ENCODE measurements at places on chromosomes 3 and 15.

DNA sequence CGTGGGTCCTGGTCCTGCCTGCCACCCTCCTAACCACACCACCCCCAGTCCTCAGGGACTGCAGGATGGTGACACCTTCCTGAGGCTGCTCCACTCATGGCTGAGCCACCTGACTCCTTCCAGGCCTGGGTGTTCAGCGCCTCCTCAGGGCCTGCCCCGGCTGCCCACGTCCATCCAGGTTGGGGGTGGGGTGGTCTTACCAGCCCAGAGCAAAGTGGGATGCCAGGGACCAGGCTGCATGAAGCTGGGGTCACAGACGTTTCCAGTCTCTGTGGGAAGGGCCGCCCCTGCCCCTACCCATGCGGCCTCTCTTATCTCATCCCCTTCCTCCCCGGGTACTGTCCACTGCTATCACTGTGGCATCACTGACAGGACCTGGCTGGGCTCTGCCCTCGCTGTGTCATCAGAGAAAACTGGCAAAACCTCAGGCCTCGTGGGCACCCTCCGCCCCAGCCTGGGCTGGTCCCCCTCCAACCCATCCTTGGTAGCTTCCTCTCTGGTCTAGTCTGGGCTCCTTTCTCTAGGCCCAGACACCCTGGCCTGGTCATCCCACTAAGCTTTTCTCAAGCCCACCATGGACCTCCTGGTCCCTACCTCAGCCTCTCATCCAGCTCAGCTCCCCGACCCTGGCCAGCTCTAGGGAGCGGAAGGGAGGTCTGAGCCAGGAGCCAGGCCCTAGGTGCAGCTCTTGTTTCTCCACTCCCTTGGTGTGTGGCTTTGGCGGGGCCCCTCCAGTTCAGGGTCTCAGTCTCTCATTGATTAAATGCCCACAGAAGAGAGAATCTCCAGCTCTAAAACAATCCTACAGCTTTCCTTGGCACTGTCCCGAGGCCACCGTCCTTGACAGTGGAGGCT lies 32.9 kb downstream of the WNT7A start:
- DNase-seq: no peak

- no peak for DNase-seq
Measured at GRCh38 chr3:113039546-113039945, 48.8 kb downstream of the GTPBP8 start.

DNA sequence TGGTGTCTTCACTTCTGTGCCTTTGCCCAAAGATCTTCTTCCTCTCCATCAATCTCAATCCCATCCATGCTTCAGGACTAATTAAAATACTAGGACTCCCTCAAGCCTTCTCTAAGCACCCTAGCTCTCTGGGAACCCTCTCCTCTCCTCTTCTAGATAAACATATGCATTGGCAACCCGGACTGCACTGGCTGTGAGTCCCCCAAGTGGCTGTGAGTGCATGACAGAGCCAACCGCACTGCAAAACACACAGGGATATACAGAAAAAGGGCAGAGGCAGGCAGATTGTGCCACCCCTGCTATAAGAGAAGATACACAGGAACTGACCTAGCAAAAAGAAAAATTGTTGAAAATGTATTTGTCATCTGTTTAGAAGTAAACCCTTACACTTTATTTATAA lies 457.1 kb downstream of the MFSD1 start:
- DNase-seq: no peak

GRCh38 chr3:17573396-17573795 lies 169.0 kb downstream of the TBC1D5 start:
- DNase-seq: no peak

DNA sequence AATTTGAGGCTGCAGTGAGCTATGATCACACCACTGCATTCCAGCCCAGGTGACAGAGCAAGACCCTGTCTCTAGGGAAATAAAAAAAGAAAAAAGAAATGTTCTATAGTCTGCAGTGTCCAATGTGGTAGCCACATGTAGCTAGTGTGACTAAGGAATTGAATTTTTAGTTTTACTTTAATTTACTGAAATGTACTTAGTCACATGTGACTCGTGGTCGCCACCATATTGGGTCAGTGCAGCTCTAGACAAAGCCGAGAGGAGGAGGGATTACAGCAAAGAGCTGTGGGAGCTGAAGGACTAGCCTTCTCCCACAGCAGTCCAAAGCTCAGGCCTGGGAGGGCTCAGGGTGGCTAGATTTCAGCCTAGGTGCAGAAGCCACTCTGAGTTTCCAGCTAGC lies 65.9 kb upstream of the NTRK3 start:
- no peak for DNase-seq

- DNase-seq: no peak
Measured at GRCh38 chr3:183061391-183062172, 37.7 kb downstream of the MCCC1 start.

DNA sequence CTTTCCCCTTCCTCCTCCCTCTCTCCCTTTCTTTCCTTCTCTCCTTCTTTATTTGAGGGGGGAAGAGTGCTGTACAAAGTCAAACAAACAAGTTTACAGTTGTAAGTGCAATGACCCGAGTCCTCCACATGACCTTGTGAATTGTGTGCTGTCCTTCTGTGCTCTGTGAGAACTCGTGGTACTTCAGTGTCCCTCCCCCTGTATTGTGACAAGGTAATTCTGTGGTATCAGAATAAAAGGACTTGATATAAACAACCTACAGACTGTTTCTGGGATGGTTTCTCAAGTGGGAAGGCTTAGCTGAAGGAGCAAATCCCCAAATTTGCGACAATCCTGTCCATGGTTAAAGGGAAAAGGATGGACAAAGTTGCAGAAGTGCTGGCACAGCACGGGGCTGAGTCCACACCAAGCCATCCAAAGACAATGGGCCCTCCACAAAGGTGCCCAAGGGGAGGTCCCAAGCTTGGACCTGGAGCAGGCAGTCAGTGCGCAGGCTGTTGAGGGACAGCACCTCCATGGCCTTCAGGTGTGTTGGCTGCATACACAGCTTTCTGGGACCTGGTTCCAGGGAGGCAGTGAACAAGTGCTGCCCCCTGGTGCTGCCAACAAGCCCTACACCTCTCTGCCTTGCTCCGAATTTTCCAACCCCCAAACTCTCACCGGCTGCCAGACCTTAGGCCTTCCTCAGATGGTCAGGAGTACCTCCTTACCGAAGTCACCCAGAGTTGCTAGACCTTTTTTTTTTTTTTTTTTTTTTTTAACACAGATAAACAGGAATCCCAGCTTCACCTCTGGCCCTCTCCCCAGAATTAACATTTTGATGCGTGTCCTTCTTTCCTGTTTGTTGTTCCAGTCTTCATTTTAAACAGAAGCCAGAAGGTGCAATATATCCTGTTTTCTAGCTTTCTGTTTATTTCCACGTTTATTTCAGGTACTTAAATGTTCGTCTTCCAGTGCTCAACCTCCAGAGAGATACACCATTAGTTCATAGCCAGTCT lies 2.6 kb upstream of the APEH start:
- DNase-seq: no peak

DNA sequence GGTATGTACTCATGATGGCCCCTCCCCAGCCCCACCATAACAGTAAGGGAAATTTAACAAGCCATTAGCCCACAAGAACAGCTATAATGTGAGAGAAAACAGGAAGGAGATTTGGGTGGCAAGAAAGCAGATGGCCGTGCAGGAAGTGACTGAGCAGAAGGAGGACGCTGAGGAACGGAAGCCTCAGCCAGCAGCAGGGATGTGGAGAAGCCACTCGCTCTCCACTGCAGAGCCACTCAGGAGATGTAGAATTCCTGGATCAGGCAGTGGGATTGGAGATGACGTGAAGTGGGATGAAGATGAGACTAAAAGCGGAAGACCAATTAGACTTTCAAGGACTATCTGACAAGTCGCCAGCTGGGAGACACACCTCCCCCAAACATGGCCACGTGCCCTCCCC lies 31.2 kb downstream of the PRR23E start:
- DNase-seq: no peak

- no peak for DNase-seq
Measured at GRCh38 chr3:80391573-80391972, 623.8 kb upstream of the ROBO1 start.

DNA sequence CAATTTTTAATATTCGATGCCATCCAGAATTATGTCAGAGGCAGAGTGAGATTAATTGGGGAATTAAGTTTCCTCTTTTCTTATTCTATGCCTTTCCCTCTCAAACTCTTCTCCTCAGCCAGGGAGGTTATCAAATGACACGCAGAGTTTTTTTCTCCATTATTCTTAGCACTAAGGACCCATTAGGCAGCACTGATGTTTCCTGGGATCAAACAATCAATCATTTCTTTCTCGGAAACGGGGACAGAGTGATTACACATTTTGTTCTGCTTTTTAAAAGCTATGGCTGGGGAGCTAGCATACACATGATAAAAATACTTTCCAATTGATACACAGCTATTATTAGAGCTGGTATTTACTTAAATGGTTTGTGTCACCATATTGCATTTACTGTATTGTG lies 35.3 kb upstream of the PSMD6 start:
- no peak for DNase-seq

GRCh38 chr3:49669352-49669751 lies 4.8 kb upstream of the APEH start:
- DNase-seq: no peak

- DNase-seq: no peak
Measured at GRCh38 chr3:5411786-5412185, 224.3 kb downstream of the EDEM1 start.

DNA sequence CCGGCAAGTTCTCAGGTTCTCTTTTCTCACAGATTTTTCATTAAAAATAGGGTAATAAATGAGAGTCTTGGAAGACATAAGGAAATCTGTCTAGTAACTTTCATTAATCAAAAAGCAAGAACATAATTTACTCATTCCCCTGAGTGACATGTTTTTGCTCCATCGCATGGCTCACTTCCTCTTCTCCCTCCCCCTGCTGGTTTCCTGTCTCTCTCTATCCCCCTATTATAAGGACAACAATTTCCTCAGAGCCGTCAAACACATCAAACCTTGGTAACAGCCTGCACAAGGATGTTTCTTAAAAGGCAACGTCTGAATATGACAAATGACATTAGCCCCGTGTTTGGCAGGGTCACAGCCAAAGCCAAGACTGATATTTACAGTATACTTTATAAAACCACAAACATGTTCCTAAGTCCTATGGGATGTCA lies 1149.6 kb downstream of the IGSF11 start:
- DNase-seq: no peak

- peak; percentile 28 for DNase-seq
Measured at GRCh38 chr3:168117059-168117458, 21.3 kb upstream of the GOLIM4 start.

DNA sequence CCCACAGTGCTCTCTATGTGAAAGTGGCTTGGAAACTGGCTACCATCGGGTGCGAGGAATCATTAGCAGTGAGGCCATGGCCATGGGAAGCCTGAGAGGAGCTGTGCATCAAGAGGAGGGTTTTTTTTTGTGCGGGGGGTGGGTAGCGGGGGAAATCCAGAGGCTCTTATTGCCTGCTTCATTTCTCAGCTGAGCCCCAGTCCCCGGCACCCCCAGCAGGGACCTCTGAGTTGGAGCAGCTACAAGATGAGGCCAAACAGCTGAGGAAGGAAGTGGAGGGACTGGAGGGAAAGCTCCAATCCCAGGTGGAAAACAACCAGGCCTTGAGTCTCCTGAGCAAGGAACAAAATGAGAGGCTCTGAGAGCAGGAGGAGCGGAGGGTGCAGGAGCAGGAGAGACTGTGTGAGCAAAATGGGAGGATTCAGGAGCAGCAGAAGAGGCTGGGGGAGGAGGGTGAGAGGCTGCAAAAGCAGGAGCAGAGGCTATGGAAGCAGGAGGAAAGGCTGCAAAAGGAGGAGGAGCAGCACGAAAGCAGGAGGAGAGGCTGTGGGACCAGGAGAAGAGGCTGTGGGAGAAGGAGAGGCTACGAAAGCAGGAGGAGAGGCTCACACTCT lies 76.7 kb downstream of the ADAMTS7 start:
- DNase-seq: no peak

DNA sequence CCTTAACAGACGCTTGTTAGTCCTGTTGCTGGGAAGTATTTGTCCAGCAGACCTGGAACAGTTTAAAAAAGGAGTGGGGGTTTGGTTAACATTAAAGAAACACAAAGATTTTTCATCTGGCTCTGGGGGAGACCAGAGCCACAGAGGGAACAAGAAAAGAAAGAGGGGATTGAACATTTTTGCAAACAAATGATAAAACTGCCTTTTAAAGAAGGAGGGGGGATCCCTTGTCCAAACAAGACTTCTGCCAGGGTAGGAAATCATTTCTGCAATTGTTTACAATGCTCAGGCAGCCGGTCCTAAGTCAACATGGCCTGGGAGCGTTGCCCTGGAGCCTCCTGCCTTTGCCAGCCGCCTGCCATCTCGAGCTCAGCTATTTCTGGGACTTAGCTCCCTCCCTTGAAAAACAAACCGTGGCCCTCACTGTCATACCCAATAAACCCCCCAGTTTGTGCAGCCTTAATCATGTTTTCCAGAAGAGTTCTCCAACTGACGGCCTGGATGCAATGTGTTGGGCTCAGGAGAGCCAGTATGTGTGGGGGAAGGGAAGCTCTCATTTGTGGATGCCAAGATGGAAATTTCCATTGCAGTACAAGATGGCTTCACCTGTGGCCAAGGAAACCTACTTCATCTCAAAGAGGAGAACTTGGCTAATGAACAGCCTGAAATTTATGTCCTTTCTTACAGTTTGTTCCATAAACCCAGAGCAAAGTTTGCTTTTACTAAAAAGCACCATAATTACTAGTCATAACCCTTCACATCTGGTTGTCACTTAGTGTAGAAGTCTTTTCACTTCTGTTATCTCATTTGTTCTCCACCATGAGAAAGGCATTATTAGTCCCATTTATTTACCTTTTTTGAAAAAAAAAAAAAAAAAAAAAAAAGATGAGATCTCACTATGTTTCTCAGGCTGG lies 75.9 kb upstream of the RNU6-1 start:
- DNase-seq: peak; percentile 72

DNA sequence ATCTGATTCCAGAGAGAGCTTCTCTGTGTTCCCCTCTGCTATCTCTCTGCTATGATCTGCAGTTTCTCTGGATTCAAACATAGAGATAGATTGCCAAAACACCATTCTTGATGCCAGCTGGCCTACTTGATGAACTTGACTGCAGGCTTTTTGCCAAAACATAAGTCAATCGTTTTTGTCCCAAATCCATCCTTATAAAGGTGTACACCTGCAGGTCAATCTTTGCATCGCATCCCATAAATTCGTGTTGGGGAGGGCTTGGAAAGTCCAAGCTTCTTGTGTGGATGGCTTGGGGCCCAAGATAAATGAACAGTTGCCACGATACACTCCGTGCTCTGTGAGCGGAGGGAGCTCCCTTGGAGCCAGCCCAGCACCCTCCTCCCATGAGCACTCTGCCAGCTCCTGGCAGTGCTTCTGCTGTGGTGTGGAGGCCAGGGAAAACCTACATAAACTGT lies 2.7 kb downstream of the CERS3 start:
- DNase-seq: no peak

- no peak for DNase-seq
Measured at GRCh38 chr3:106542101-106542769, 673.4 kb upstream of the CBLB start.

Data from NCI-H345 (cell line).